ENCODE measurements at places on chromosomes 5 and 9.

- no peak for DNase-seq
Observed at GRCh38 chr9:88651682-88652633, 117.0 kb downstream of the NXNL2 start.

GRCh38 chr5:34563931-34564709, 92.0 kb upstream of the RAI14 start:
- DNase-seq = peak; percentile 22

DNA sequence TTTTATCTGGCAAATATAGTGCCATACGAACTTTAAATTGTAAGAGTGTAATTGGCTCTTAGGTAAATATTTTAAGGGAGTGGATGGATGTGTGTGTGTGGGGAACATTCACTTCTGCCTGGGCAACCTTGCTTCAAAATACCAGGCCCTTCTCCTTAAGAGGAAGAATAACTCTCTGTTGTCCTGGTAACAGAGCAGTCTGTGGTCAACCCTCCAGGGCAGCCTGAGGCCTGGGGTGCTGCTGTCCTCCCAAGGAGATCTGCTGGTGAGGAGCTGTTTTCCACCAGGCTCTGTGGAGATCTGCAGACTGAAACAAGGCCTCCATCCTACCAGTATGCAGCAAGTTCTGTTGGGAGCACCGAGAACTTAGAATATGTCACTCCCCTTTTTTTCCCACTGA, 325.2 kb downstream of the PSAT1 start:
- no peak for DNase-seq

- DNase-seq = no peak
Observed at GRCh38 chr5:10315201-10315600, 7.5 kb upstream of the CMBL start.

DNA sequence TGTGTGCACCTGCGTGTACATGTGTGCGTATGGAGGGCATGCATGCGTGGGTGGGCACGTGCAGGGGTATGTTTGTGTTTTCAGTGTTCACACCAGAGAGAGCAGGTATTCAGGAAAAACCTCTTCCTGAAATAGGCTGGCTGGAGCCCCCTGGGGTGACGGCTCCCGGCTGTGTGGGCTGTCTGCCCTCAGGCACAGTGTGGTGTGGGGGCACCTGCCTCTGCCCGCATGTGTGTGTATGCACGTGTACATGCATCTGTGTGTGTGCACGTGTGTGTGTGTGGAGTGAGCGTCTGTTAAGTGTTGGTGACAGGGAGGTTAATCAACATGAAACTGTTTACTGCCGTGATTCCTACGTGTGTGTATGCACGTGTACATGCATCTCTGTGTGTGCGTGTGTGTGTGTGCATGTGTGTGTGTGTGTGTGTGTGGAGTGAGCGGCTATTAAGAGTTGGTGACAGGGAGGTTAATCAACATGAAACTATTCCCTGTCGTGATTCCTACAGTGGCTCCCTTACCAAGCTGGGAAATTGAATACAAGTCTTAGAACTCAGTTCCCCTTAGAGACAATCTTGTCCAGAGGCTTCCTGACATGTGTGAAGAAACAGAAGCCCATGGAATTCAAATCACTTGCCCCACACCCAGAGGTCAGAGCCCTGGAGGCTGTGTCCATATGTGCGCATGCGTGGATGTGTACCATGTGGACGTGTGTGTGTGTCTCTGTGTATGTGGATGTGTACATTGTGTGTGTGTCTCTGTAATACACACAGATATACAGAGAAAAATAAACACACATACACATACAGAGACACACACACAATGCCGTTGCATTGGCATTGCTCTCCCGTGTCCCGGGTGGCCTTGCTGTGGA, 372.4 kb upstream of the IRX4 start:
- no peak for DNase-seq

- no peak for DNase-seq
Observed at GRCh38 chr9:129881547-129882324, 46.5 kb downstream of the USP20 start.

- DNase-seq = peak; percentile 27
Observed at GRCh38 chr5:130110328-130110727, 206.1 kb downstream of the CHSY3 start.

GRCh38 chr9:14806941-14807520, 84.5 kb upstream of the CER1 start:
- no peak for DNase-seq

- DNase-seq = peak; percentile 35
Observed at GRCh38 chr9:112848316-112849151, 42.1 kb downstream of the SLC46A2 start.

- no peak for DNase-seq
Observed at GRCh38 chr9:72857624-72857996, 95.2 kb downstream of the ALDH1A1 start.

Data from NCI-H82 (cell line).